ENCODE measurements at places on chromosomes 7 and 10.

- no peak for DNase-seq
Measured at GRCh38 chr7:143322760-143323633, 7.1 kb downstream of the CLCN1 start.

DNA sequence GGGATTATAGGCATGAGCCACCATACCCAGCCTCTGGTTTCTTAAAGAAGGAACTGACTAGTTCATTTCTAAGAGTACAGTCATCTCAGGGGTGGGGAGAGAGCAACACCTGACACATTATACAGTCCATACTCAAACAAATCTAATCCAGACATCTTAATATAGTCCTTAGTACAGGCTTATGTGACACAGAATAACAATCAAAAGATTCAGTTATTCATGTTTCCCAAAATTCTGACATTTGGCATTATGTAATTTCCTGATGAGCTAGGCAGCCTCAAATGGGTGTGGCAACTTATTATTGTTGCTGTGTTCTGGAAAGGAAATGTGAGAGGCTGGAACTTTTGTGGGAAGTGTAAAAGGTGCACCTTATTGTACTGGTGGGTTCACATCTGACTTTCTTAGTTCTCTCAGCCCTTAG, 116.3 kb downstream of the WDFY4 start:
- no peak for DNase-seq

GRCh38 chr7:14786314-14786895, 116.1 kb downstream of the DGKB start:
- no peak for DNase-seq

GRCh38 chr7:67564959-67565358, 568.3 kb downstream of the TYW1 start:
- no peak for DNase-seq

DNA sequence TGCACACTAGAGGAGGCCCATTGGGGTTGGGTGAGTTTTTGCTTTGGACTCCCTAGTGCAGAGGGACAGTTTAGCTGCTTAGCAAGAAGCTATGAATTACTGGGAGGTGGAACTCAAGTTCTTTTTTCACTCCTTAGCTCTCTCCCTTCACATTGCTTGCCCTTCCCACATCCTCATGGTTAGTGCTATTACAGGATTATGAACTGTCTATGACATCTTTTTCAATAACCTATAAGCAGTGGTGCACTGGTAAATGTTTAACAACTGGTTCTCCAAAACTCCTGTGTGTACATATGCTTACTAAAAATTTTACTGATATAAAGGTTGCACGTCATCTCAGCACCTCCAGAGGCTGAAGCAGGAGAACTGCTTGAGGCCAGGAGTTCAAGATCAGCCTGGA, 6.2 kb downstream of the SSMEM1 start:
- DNase-seq = no peak

DNA sequence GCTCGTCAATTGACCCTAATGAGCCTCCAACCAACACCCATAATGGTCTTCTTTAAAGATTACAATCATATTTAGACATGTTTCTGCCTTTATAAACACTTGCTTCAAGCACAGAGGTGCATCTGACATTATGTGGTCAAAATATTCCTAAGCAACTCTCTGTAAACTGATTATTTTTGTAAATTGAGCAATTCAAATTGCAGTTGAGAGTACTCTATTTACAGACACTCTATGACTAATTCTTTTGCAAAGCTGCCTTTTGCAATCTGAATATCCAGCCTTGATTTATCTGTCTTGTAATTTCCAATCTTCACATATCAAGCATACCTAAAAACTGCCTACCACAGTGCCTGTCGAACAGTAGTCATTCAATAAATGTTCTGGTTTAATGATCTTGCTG, 112.0 kb downstream of the PDE1C start:
- DNase-seq = no peak

GRCh38 chr10:77282163-77282562, 355.4 kb downstream of the KCNMA1 start:
- DNase-seq = no peak

DNA sequence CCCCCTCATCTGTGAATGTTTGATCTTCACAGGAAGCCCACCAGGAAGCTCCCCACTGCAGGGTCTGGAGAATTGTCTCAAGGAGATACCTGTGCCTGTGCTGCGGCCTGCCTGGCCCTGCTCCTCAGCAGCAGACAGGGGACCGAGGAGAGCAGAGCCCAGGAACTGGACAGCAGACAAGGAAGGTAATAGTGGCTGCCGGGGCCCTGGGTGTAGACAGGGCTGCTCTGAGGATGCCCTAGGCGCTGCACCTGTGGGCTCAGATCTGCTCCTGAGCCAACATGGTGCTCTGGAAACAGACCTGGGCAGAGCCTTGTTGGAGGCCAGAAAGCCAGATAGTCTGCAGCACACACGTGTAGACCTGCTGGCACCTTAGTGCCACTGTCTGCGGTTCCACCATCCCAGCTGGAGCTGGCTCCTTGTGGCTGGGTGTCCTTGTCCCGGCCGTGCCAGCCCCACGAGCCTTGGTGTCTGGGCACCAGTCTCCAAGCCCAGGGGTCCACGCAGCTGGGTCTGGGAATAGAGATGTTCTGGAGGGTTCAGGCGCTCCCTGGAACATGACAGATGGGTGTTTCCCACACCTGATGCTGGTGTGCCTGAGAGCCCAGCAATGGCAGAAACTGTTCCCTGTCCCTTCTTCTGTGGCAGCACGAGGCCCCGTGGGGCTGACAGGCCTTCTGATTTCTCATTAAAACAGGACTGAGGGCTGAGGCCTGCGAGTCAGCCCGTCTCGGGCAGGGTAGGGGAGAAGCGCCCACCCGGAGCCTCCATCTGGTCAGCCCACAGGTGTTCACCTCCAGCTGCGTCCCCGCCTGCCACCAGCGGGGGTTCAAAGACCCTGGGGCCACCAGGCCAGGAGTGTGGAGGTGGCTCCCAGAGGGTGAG, 44.7 kb downstream of the ZNF467 start:
- no peak for DNase-seq

DNA sequence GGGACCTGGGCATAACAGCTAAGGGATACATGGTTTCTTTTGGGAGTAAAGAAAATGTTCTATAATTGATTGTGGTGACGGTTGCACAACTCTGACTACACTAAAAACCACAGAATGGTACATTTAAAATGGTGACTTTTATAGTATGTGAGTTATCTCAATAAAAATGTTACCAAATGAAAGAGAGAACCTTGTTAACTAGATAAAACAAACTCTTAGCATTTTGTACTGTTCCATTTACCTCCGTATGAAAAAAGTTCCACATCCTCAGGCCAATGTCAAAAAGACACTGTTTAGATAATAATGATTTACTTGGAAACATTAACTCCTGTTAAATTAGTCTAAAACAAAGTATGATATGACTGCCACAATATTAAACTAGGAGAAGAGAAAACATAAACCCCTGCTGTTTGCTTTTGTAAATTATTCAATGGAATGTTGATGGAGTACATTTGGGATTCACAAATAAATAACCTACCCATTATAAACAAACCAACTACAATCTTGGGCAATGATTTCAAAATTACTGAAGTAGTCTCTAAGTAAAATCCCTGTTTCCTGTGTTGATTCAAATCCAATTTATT, 60.7 kb downstream of the SMURF1 start:
- no peak for DNase-seq

DNA sequence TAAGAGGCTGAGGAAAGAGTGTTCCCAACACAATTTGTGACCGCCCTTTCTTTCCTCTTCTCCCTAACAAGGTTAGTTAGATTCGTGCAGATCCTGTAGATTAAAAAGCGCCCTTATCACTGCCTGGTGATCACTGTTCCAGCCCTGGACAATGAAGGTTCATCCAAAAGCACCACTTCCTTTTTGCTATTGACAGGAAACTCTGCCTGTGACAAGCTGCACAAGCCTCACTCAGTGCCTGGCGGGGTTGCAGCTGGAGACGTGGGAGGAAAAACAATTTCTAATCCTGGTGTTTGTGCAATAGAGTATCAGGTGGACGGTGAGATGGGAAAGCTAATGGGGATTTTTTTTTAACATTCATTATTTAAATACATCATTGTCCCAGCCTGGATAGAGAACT, 105.9 kb upstream of the CAV2 start:
- DNase-seq = no peak

DNA sequence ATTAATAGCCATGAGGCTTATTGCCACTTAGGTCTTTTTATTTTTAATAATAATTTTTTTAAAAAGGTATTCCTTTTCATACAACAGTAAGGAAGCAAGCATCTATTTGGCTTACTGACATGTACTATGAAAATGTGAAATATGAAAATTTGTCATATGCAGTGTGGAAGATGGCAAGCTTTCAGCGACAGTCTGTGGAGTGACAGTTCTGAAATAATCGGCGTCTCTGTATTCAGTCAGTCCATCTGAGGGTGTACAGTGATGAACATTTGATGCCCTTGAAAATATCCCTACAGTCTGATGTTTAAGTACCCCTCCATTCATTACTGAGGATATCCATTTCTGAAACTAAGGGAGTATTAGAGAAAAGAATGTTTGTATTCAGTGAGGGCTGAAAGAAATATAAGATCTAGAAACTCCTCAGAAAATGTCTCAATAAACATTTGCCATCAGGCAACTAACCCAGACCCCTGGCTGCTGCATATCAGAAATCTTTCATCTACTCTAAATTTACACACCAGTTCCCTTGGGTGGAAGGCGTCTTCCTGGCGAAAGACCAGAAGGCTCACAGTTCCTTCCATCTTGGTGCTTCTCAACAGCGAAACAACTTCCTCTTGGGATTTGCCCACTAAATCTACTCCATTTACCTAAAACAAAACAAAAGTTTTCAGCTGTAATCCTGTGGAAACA, 440.6 kb downstream of the PARD3 start:
- DNase-seq = no peak

- no peak for DNase-seq
Measured at GRCh38 chr10:119454316-119454715, 88.2 kb downstream of the RGS10 start.

- DNase-seq = no peak
Measured at GRCh38 chr7:93055543-93056107, 62.2 kb downstream of the SAMD9 start.

DNA sequence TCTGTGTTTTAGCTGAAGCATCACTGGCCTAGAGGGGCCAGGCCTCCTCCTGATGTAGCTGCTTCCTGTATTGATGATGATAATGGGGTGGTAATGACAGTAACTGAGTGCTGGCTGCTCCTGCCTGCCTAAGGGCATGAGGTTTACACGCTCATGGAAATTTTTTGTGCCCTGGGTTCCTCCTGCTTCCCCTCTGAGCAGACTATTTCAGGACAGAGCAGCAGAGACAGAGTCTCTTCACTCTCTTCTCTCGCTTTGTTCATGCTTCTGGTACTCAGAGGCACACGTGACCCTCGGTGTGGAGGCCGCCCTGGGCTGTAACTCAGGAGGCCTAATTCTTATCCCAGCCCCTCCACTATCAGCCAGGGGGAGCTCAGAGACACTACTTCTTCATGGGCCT, 27.9 kb downstream of the LRRC20 start:
- no peak for DNase-seq

GRCh38 chr7:67392596-67393438, 396.2 kb downstream of the TYW1 start:
- no peak for DNase-seq

Measured in activated CD8-positive, alpha-beta memory T cell treated with anti-CD3 and anti-CD28 coated beads for 24 hours (primary cell).